HepG2 (cell line): ENCODE measurements at places on chromosomes 2 and 18.

DNA sequence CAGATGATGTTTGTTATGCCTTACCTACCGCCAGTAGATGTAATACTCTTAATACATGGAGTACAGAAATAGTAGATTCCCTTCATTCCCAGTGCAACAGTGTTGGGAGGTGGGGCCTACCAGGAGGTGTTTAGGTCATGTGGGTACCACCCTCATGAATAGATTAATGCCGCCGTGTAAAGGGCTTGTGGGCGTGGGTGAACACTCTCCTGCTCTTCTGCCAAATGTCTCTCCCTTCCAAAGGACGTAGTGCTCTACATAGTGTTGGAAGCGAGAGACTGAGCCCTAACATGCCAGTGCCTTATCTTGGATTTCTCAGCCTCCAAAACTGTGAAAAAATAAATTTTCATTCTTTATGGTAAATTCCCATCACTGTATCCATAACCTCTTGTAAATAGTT, 30.1 kb downstream of the PLEKHA3 start:
- DNase-seq: no peak

DNA sequence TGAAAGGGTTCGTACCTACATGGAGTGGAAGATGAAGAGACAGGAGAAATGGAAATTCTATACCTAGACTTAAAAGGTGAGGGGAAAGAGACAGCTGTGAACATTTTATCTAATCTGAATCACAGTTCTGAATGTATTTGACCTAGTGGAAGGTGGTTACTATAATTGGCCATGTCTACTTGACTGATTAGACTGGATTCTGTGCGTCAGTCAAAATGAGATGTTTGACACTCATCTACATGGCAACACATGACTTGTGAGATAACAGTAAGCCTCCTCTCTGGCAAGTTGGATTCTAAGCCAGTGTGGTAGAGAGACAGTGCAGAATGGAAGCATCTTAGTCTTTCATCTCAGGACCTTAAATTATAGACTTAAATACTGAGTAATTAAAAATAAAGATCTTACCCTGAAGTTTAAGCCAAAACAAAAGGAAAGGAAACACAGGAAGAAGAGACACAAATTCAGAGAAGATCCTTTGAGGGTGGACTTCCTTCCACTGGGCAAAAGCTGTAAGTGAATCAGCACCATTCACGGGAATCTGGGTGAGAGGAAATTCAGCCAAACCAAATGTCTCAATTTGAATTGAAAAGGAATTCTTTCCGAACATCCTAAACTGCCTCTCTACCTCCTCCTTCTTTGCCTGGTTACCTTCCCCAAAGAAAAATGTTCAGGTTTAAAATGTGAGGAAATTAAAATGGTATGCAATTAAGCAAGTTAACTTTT, 121.6 kb downstream of the EHBP1 start:
- DNase-seq: no peak

GRCh38 chr2:24265212-24265611, 90.4 kb downstream of the FAM228A start:
- no peak for DNase-seq

DNA sequence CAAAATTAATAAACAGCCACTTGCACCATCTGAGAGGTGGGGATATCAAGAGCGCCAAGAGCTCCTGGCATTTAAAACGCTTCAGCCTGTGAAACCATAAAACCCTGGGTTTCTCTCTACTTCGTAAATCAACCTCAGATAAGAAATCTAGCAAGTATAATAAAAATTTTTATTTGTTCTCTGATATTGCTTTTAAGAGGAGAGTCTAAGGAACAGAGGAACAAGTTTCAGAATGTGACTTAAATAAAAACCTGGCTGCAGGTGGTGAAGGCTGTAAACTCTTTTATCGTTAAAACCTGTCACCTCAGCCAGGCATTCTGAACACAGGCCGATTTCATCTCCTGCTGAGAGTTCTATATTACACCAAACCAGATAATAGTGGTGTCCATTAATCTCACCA, 9.9 kb downstream of the DYTN start:
- no peak for DNase-seq
